ENCODE measurements at places on chromosomes 6 and 20.
A peak's percentile ranks its signal among the peaks of the same experiment; 100 is the strongest.

DNA sequence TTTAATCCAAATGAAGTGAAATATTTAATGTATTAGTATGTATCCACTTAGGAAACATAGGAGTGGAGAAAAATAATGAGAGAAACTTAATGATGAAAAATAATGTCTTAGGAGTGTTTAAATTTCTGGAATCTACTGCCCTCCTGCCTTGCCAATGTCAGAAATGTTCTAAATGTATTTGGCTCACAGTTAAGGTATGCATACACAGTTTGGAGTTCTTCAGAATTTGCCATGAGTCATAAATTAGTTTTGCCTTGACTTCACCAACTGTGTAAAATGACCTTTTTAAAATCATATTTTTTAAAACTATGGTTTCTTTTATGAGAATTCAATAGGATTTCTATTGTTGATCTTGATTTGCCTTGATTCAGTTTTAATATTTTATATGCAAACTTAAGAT lies 191.7 kb upstream of the HSF2 start:
- no peak for DNase-seq

DNA sequence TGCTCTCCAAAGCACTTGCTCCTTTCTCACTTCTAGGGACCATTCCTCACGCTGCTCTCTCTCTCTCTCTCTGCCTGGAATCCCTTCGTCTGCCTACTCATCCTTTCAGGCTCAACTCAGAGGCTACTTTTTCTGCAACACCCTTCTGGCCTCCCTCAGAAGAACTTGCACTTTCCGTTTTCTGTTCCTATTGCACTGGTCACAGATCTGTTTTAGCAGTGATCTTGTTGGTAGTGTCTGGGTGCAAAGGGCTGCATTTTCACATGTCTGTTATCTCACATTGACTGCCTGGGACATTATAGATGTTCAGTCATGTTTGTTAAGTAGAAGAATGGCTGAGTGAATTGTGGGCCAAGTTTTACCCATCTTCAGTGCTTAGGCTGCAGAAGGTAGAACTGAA lies 63.5 kb downstream of the RIN2 start:
- no peak for DNase-seq

- DNase-seq: no peak
Measured at GRCh38 chr6:116568821-116569755, 2.2 kb upstream of the RWDD1 start.

DNA sequence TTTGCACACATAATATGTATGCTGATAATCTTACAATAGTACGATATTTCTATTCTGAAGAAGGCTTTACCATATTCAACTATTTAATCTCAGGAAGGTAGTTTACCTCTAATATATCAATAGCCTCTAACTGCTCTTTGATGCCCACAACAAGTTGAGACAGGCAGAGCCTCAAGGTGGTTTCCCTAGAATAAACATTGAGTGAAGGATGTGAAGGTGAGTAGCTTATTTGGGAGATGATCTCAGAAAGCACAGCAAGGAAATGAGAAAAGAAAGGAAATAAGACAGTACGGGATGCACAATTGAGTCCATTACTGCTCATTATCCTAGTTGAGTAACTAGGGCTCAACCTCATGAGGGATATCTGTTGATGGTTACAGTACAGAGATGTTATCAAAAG lies 638.4 kb downstream of the MAFB start:
- no peak for DNase-seq

GRCh38 chr6:35170166-35170565 lies 29.0 kb upstream of the TCP11 start:
- no peak for DNase-seq

DNA sequence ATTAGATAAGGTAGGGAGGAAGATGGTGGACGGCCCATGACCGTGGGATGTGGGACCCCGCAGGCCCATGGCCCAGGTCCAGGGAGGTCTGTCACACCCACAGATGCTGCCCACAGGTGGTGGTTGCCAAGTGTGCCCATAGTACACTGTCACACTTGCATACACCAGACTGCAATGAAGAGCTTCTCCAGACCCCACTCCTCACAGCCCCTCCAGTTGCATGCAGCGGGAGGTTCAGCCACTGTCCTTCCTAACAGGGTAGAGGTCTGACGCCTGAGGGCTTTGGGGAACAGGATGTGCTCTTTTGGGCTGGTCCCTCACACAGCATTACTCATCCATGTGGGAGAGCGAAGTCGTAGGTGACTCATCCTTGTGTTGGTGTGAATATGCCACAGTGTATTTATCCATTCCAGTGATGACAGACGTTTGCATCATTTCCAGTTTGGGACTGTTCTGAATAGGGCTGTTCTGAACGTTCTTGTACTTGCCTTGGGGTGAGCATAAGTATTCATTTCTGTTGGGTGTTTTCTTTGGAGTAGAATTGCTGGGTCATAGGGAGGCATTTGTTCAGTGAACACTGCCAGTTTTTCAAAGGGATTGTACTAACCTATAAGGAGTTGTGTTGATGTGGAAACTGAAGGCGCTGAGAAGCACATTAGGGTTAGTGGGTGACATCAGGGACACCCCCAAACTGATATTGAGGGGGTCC lies 10.1 kb upstream of the PYGB start:
- DNase-seq: no peak

DNA sequence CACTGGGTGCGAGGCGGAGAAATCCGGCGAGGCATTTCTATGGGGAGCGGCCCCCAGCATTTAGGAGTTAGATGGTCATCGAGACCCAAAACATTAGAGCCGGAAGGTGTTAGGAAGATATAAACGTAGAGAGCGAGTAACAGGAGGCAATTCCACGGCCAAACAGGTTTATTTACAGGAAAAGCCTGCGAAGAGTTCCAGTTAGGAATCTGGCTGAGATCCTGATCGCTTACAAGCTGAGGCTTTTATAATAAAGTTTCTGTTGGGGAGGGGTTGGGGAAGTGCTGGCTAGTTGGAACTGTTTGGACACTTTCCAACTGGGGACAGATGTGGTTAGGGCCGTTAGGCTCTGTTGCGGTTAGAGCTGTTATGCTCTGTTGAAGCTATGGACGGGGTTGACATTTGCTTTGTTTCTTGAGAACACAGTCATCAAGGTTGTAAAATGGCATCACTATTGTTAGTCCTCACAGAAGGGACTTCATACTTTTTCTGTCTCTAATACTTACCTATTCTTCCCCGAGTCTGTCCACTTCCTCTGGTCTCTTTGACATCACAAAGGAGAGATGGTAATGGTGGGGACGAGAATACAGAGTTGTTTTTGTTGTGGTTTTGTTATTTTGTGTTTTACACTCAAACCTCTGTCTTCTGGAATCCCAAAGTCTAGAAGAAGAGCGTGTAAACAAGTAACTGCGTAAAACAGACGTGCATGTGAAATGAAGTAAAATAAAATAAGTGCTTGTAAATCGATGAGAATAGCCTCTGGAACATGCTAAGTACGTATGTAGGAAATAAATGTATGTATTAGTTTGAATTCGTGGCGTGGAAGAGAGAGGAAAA lies 554 bp upstream of the ZSCAN31 start:
- DNase-seq: peak; percentile 89

DNA sequence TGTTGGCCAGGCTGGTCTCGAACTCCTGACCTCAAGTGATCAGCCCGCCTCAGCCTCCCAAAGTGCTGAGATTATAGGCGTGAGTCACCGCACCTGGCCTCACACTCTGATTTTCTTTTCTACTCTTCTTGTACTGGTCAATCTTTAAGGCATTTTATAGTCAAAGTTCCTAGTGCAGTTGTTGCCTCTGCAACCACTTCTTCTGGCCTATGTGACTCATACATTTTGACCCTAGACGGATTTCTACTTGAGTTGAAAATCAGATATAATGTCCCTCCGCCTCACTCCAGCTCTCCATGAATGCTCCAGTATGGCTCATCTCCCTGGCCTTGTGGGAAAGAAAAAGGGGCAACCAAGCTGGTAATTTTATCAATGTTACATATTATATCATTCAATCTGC lies 42.4 kb downstream of the TNFRSF21 start:
- no peak for DNase-seq

GRCh38 chr6:78611102-78611620 lies 256.2 kb upstream of the IRAK1BP1 start:
- DNase-seq: no peak

GRCh38 chr6:164744301-164744700 lies 565.1 kb downstream of the C6orf118 start:
- no peak for DNase-seq

DNA sequence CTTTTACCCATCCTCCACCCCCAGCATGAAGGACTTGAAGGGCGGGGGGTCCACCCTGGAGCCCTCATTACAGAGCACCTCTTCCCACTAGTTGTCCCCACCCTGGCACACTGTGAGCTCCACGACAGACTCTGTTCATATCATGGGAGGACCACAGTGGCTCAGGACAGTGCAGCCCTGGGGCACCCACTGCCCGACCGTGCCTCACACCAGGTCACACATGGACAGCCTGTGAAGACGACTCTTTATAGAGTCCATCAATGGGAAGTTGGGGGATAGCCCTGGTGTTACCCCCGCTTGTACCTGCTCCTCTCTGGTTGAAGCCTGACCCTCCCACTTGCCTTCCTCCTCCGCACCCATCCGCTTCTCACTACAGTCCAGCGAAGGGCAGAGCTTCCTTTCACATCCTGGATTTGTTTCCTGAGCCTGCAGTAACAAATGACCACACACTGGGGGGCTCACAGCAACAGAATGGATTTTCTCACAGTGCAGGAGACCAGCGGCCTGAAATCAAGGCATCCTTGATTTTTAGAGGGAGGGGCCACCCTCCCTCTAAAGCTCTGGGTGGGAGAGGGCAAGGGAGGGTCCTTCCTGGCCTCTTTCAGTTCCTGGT lies 15.5 kb downstream of the ZNF831 start:
- no peak for DNase-seq

DNA sequence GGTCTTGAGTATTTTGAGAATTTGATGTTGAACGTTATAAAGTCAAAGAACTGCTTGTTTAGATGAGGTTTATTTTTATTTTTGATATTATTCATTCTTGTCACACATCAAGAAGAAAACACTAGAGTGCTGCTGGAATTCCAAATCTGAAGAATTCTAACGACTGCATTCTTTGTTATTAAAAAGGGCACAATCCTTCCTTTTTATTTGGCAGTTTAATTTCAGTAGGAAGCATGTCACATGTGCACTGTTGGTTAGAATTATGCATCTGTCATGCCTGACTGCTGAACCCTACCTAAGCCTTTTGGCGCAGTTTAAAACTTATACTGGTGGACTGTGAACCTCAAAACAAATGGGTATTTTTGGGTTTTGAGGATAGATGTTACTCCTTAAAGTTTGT lies 4.0 kb downstream of the ID4 start:
- DNase-seq: no peak

GRCh38 chr6:85537055-85537494 lies 56.6 kb downstream of the SNX14 start:
- no peak for DNase-seq

DNA sequence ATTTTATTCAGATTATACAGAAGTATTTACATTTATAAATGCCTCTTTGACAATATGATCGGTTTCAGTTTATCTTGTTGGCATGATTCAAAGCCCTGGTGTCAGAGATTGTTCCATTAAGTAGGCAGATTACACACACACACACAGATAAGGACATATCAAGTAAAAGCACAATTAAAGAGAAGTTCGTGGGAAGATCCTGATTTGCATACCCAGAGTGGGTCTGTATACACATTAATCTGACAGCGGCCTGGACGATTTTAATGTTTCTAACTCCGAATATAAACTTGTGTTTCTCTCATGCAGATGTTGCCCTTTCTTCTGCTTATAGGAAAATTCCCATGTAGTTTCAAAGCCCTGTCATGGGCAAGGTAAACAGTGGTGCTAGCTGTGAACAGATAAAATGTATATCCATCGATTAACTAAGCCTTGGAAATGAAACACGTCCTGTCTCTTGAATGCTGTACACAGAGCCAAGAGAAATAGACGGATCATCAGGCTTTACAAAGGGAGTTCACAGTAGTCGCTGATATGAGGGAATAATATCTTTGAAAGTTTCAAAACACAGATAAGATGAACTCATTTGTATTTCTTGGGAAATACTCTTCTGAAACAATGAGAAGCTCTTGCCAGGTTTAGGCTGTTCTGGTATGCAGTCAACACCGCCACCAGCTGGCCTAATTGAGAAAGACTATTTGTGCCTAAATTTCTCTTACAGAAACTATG lies 108.2 kb upstream of the GMDS start:
- peak; percentile 23 for DNase-seq

DNA sequence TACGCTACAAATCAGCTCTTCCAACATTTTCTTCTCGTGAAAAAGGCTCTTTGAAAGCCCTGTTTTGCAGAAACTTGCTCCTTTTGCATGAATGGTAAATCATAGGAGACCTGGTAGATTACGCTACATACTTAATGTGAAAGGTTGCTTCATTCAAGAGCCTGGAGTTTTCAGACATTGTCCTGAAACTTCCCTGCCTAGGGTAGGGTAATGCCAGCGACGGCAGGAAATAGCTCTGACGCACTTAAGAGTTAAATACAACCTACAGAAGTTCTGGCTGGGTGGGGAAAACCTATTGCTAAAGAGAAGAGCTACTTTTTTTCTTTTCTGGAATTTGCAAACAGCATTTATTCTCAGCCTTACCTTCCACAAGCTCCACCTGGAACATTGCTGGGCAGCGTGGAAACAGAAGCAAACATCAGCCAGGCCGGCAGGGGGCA lies 144.5 kb downstream of the LPA start:
- DNase-seq: no peak

DNA sequence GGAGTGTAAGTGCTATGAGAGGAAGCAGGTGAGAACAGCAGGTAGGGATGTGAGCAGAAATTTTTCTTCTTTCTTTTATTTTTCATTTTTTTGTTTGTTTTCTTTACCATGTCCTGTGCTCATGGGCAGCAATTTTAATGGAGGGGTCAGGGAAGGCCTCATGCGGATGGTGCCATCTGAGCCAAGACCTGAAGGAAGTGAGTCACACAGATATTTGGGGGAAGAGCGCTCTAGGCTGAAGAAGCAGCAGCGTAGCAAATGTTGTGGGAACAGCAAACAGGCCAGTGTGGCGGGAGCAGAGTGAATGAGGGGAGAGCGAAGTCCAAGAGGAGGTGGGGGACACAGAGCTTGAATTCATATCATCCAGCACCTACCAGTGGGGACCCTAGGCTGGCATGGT lies 12.7 kb downstream of the SPDEF start:
- no peak for DNase-seq

DNA sequence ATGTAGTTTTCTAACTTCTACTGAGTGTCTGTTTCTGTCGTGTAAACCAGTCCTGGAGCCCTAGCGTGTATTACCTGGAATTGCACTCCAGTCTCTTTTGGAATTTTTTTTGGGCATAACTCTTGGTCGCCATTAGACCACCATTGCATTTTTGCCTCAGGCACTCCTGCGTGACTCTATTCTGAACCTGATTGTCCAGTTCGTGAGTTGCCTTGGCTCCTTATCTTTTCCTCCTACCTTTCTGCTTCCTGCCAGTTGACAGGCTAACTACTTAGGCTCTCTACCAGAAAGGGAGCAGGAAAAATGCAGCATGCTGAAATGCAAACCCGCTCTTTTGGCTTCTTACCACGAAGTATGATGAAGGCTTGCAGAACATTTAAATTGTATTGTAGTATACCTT lies 490.9 kb upstream of the SOX4 start:
- DNase-seq: no peak

GRCh38 chr6:100366419-100366818 lies 98.3 kb downstream of the SIM1 start:
- no peak for DNase-seq

Measured in GF-D8 (cell line).